Activated CD8-positive, alpha-beta memory T cell treated with anti-CD3 and anti-CD28 coated beads for 1 hour (primary cell): ENCODE measurements at places on chromosomes 3 and 15.

DNA sequence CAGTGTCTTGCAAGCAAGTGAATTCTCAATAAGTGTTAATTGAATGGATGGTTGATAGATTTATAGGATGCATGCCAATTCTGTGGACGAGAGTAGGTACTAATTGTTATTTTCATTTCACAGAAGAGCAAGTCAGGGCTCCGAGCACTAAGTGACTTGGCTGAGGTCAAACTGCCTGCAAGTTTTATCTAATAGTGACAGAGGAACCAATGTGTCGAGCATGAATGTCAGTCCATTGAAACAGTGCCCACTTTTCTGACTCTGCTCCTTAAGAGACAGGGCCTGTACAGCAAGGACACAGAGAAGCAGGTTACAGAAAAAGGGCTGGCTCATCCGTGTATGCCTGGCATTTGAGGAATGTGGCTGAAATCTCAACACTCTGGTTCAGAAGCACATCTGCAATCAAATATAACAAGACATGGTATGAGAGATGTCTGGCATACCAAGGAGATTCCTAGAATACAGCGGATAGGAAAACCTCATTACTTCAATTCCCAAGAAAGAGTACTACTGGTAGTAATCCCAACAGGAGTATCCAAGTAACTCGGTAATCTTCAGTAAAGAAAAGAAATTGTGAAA lies 6.0 kb upstream of the B3GNT5 start:
- DNase-seq, result no peak

DNA sequence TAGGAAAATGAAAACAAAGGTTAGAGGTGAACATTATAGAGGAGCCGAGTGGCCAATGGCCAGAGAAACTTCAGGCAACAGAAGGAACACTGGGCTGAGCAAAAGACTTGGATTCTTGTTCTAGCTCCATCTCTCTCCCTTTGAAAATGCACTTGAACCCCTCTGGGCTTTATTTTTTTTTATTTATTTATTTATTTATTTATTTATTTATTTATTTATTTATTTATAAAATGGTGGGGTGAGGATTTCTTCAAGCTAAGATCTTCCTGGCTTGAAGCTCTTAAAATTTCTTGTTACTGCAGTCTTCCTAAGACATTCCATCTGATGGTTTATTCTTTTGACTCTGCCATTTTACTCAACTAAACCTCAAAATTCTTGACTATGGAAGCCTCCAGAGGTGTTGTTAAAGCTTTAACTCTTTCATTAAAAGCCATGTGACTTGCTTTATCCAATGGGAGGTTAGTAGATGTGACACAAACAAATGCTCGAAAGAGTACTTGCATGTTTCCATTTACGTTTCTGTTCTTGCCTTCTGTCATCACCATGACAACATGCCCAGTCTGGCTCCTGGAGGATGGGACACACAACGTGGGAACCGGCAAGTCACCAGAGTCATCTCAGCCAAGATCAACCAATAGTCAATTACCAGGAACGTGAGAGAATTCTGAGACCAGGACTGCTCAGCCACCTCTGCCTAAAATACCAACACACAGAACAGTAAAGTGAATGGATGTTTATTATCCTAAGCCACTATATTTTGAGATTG lies 325.2 kb upstream of the CTNNB1 start:
- DNase-seq, result no peak

- DNase-seq, result no peak
Measured at GRCh38 chr15:98773616-98774015, 125.3 kb downstream of the IGF1R start.

DNA sequence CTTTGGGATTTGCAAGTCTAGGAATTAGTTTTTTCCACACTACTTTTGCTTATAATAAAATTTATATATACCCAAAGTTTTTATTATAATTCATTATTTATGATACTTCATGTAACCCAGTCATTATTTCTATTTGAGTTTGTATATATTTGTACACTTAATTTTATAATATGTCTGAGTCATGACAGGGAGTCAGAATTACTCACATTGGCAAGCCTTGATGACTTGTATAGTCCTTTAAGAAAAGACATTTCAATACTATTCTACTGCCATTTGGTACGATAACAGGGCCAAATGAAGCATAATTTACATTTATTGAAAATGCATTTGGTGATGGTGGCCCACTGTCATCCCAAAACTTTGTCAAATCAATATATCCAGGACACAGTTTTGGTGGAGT lies 95.9 kb upstream of the UNC13C start:
- no peak for DNase-seq

GRCh38 chr15:62476163-62476562 lies 311.1 kb upstream of the C2CD4B start:
- no peak for DNase-seq

DNA sequence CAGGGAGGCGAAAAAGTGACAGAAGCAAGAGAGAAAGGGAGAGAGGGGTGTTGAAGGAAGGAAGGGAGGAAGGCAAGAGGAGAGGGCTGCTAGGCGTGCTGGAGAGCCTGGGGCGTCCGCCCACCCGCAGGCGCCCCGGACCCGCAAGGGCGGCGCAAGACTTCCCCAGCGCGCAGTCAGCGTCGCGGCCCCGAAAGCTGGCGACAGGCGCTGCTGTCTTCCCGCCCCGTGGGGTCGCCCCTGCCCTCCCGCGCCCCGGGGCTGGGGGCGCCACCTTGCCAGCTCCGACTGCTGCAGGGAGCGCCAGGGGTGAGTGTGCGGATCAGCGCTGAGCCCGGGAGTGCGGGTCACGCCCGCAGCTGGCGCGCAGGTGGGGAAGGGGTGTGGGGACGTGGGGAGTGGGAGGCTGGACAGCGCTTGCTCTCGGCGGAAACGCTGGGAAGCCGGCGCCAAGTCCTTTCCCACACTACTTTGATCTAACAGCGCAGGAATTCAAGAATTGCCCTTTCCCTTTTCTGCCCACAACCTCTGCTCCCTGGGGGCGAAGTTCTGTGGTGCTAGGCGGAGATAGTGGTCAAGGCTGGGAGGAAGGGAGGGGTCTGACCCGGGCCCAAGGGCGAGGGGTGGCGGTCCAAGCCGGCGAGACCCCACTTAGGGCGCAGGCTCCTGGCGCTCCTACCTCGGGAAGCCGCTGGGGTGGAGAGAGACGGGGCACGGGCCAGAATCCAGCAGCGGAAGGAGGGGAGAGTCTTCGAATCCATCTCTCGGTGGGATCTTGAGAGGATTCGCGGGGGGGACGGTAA lies 266.1 kb downstream of the CGGBP1 start:
- DNase-seq, result no peak

GRCh38 chr15:72169921-72170611 lies 27.5 kb downstream of the GRAMD2A start:
- no peak for DNase-seq

DNA sequence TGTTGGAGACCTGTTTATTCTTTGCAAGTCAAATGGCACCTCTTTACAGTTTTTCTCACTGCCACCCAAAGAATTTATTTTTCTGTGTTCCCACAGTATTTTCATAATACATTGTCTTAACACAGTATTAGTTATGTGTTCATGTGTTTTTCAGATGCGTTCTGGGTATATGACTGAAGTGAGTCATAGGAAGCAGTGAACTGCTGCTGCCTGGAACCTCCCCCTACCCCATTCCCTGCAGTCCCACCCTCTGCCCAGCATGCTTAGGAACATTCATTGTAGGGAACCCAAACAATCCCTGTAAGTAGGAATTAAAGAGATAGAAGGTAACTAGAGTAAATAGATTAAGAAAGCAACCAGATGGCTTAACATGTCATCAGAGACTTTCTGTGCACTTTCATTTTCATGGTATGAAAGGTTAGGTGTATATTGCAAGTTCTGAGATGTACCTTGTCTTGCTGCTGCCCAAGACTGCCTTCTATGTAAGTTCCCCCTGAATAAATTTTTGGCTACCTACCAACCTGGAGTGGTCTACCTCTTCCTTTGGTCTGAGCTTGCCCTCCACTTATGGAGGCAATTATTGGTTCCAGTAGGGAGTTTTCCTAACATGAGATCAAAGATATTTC lies 21.9 kb upstream of the SQOR start:
- DNase-seq, result no peak

GRCh38 chr3:38003371-38003816 lies 12.8 kb downstream of the VILL start:
- DNase-seq, result peak; percentile 38
